Activated T-helper 2 cell treated with anti-CD3 and anti-CD28 coated beads, Interferon-gamma antibody, Interleukin-2, Interleukin-4, amounts not matched to agents 10 μg/mL and 5 μg/mL and 100 μg/mL, durations not matched to agents 14 hours and 24 hours and 36 hours (primary cell): ENCODE measurements at places on chromosomes 7 and 10. TPM values are rescaled to one million over a fixed set of nuclear protein-coding genes. Genes with fewer than 3 reads are reported as not detected.

Gene EPHA1
- total RNA-seq: 0.07 and 0.34 TPM in 2 replicates

Gene PALD1
- 2.1 and 2.3 TPM in 2 replicates for total RNA-seq

GRCh38 chr7:70951271-70951962 lies 180.5 kb upstream of the GALNT17 start:
- DNase-seq: no peak

DNA sequence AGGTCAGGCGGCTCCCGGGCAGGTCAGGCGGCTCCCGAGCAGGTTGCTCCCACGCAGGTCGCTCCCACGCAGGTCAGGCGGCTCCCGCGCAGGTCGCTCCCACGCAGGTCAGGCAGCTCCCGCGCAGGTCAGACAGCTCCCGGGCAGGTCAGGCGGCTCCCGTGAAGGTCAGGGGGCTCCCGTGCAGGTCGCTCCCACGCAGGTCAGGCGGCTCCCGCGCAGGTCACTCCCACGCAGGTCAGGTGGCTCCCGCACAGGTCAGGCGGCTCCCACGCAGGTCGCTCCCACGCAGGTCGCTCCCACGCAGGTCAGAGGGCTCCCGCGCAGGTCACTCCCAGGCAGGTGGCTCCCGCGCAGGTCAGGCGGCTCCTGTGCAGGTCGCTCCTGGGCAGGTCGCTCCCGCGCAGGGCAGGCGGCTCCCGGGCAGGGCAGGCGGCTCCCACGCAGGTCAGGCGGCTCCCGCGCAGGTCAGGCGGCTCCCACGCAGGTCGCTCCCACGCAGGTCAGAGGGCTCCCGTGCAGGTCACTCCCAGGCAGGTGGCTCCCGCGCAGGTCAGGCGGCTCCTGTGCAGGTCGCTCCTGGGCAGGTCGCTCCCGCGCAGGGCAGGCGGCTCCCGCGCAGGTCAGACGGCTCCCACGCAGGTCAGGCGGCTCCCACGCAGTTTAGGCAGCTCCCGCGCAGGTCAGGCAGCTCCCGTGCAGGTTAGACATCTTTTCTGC lies 30.7 kb downstream of the PTPRN2 start:
- no peak for DNase-seq

GRCh38 chr7:100466653-100467605 lies 2.9 kb upstream of the SPACDR start:
- DNase-seq: no peak

- no peak for DNase-seq
Observed at GRCh38 chr7:99201027-99201426, 6.9 kb downstream of the KPNA7 start.
